Activated CD8-positive, alpha-beta memory T cell treated with anti-CD3 and anti-CD28 coated beads, Interleukin-2, amount 10 ng/mL, durations not matched to agents 7 days and 5 days (primary cell): ENCODE measurements at places on chromosomes 5 and 9.

DNA sequence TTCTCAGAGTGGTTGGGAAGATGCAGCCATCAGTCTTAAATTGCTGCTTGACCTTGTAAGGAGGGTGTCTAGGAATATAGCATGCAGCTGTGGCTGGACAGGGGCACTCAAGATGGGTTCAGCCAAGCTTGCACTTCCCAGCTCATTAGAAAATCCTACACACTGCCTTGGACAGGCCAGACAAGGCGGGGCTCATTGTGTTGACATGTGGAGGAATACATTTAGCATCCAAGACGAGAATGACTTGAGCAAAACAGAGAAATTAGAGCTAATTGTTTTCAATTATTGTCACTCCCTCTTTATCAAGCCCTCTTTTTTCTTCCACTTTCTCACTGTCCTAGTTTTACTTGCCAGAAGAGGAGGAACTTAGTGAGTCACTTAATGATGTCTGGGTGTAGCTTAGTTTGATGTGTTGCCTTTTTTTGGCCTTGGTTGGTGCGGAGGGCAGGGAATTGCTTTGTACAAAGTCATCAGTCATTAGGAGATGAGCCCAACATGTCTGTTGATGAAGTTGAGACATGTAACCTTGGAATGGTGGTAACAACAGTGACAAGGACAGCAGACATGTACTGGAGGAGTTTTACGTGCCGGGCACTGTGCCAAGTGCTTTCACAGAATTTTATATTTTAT, 1219.3 kb upstream of the WWC1 start:
- no peak overlapping the region for H3K4me3 ChIP-seq
- no peaks in the 10 kb centered on the region for H3K27me3 ChIP-seq

DNA sequence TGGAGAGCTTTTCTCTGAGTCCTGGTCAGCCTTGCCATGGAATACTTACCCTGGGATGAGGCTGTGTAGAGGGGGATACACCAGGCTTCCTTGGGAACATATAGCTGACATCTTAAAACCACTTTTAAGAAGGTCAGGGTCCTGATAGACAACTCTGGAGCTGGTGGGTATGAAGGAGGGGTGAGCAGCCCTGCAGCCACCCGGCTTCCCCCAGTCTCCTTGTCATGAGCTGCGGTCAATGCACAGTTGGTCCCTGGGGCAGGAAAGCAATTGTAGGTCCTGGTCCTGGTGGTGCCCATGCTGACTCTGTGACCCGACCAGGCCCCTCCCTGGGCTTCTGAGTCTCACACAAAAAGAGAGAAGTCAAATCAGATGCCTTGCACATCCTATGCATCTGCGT, 63.6 kb downstream of the MRPL36 start:
- H3K27me3 ChIP-seq = peaks cover 26% of the 10 kb centered on the region
- H3K4me1 ChIP-seq = no peaks in the 10 kb centered on the region
- no peak overlapping the region for H3K27ac ChIP-seq

DNA sequence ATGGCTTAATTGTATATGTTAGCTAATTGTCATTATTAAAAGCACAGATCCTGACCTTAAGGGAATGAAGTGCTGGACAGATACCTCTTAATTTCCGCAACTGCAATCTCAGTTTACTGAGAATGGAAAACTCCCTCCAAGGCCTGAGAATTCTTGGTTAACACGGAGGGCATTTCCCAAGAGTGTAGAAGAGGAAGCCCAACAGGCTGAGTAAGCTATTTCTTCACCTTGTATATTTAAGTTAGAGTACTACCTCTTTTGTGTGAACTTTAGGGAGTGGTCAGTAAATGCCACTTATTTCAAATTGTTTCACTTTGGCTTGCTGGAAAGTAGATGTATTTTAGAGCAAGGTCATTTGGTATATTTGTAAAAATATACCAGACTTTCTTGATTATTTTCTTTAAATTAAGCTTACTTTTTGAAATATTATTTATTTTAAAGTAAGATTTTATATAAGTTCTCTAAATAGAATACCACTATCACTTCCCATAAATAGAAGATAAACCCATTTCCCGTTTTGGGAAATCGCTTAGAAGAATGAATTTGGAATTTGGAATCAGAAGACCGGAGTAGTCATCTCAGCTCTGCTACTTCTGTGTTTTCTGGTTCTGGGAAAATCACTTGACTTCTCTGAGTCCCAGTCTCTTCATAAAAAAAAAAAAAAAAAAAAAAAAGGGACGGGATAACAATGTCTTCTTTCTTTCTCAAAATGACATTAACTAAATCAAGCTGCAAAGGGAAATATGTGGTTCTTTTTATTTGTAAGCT, 26.0 kb upstream of the C9orf72 start:
- no peak for DNase-seq
- H3K4me3 ChIP-seq = no peak overlapping the region
- no peak overlapping the region for H3K27ac ChIP-seq
- no peaks in the 10 kb centered on the region for H3K36me3 ChIP-seq
- H3K27me3 ChIP-seq = peaks cover 10% of the 10 kb centered on the region
- no peaks in the 10 kb centered on the region for H3K4me1 ChIP-seq

DNA sequence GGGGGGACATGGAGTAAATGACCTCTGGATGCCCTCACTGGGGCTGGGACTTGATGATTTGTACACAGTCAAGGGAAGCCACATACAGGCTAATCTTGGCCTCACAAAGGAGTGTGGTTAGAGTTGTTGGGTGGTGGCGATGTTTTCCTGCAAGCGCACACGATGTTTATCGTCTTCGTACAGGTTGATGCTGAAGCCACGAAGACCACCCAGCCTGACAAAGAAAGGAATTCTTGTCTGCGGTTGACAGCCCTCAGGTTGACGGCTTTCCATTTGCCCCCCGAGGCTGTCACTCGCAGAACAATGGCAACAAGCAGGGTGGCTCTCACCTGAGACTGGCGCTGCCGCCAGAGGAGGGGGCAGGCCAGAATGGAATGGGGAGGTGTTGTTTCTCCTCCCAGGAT, 14.1 kb upstream of the XPA start:
- DNase-seq = no peak
- H3K36me3 ChIP-seq = no peaks in the 10 kb centered on the region
- H3K27me3 ChIP-seq = peaks cover 30% of the 10 kb centered on the region
- H3K27ac ChIP-seq = no peak overlapping the region

- H3K4me1 ChIP-seq = no peaks in the 10 kb centered on the region
- no peak for DNase-seq
Measured at GRCh38 chr5:130966990-130967525, 198.0 kb downstream of the HINT1 start.

DNA sequence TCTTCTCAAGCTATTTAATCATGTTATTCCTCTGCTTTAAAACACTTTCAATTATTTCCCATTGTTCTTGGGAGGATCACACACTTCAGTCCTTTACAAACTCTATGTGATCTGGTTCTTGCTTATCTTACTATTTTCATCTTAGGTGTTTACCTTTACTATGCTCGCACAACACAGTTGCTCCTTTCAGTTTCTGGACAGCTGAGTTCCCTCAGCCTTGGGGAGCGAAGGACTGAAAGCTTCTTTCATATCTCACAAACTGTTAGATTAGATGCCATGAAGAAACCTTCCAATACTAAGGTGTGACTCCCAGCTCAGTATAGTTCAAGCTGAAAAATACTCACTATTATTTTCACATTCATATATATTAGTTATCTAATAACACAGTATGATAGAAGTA, 117.9 kb downstream of the CDC42SE2 start:
- H3K4me1 ChIP-seq = peaks cover 89% of the 10 kb centered on the region
- H3K36me3 ChIP-seq = peaks cover 36% of the 10 kb centered on the region
- peak overlapping the region; percentile 63 for H3K4me3 ChIP-seq
- H3K27ac ChIP-seq = peak overlapping the region; percentile 91
- no peak for DNase-seq
- no peaks in the 10 kb centered on the region for H3K27me3 ChIP-seq

GRCh38 chr5:65508978-65509377, 27.3 kb upstream of the ADAMTS6 start:
- H3K36me3 ChIP-seq = peaks cover 16% of the 10 kb centered on the region
- H3K27ac ChIP-seq = no peak overlapping the region
- no peaks in the 10 kb centered on the region for H3K27me3 ChIP-seq
- no peak for DNase-seq

DNA sequence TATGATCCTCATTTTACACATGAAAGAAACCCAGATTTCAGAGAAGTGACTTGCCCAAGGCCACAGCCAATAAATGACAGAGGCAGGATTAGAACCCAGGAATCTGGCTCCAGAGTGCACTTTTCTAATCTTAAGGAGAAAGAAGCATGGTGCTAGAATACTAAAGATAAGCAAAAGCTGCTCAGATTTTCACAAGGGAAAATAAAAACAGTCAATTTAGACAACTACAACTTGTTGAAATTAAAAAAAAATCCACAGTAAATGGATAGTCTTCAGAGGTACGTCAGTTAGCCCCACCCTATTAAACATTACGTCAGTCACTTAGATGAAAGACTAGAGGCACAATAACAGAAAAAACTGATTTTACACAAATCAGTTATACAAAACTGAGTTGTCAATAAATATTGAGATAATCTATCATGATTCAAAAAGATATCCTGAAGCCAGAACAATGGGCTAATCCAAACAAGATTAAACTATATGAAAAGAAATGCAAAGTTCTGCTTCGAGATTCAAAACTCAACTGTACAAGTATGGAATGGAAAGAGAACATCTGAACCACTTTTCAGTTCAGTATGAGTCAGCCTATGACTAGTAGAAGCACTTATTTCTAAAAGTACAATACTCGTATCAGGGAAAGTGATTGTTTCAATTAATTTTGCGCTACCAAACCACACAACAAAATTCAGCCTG, 9.3 kb downstream of the TMEM245 start:
- H3K27me3 ChIP-seq = no peaks in the 10 kb centered on the region
- H3K27ac ChIP-seq = peak overlapping the region; percentile 66
- peaks cover 57% of the 10 kb centered on the region for H3K4me1 ChIP-seq
- no peak for DNase-seq
- peak overlapping the region; percentile 6 for H3K4me3 ChIP-seq
- peaks cover 21% of the 10 kb centered on the region for H3K36me3 ChIP-seq

DNA sequence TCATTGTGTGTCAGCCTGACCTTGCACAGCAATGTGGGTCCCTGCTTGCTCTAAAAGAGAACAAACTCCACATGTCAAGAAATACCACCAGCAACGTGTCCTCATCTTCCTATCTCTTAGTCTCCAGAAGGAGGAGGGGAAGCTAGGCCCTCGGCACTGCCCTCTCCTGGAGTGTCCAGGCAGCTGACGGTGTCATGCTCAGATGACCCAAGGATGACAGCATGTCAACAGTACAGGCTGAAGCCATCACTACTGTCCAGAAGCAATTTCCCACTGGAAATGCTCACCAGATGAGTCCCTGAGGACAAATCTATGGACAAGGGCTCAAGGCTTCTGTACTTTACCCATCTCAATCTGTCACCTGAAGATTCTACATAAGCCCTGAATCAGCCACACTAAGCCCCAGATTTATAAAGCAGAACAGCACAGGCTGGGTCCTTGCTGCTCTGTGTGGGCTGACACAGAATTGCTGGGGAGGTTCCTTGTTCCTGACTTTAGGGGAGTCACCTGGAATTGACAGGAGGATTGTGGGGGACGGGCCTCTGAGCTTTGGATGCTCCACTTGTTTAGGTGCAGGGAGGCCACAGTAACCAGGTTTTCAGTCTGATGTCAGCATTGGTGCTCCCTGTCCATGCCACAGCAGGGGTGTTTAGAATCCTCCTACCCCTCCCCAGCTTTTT, 210.2 kb downstream of the DAB2IP start:
- H3K4me3 ChIP-seq = no peak overlapping the region
- H3K36me3 ChIP-seq = no peaks in the 10 kb centered on the region
- no peak overlapping the region for H3K27ac ChIP-seq
- no peaks in the 10 kb centered on the region for H3K4me1 ChIP-seq

GRCh38 chr5:172910828-172911627, 48.2 kb upstream of the RPL26L1 start:
- H3K4me3 ChIP-seq = no peak overlapping the region
- no peaks in the 10 kb centered on the region for H3K27me3 ChIP-seq
- H3K36me3 ChIP-seq = no peaks in the 10 kb centered on the region
- peaks cover 9% of the 10 kb centered on the region for H3K4me1 ChIP-seq
- no peak overlapping the region for H3K27ac ChIP-seq
- DNase-seq = no peak

DNA sequence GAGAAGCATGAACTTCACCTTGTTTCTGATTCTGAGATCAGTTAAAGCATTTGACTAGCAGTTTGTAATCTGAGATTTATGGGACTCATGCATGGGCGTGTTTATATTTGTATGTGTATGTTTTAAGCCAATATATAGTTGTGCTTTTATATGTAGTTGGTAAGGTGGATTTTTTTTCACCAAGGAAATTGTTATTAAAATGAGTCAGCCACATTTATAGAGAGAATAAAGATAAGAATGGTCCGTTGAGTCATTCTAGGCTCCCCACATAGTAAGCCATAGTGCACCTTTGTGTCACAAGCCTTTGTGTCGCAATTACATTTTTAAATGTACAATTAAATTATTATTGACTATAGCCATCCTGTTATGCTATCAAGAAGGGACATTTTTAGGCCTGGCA, 89.0 kb downstream of the NLN start:
- DNase-seq = no peak
- H3K4me3 ChIP-seq = no peak overlapping the region
- no peak overlapping the region for H3K27ac ChIP-seq
- peaks cover 42% of the 10 kb centered on the region for H3K36me3 ChIP-seq
- H3K27me3 ChIP-seq = no peaks in the 10 kb centered on the region

GRCh38 chr9:14783358-14783757, 60.8 kb upstream of the CER1 start:
- H3K4me1 ChIP-seq = no peaks in the 10 kb centered on the region
- no peak overlapping the region for H3K27ac ChIP-seq
- peaks cover 5% of the 10 kb centered on the region for H3K27me3 ChIP-seq
- no peak overlapping the region for H3K4me3 ChIP-seq

DNA sequence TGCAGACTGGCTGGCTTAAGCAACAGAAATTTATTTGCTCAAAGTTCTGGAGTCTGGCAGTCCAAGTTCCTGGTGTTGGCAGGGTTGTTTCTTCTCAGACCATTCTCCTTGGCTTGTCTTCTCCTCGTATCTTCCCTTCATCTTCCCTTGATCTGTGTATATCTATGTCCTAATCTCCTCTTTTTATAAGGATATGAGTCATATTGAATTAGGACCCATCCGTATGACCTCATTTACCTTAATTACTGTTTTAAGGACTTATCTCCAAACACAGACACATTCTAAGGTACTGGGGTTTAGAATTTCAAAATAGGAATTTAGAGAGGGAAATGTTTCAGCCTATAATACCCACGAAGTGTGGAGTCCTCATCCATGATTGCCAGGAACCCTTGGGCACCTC, 13.1 kb upstream of the LPAR1 start:
- no peaks in the 10 kb centered on the region for H3K27me3 ChIP-seq
- no peaks in the 10 kb centered on the region for H3K4me1 ChIP-seq
- H3K4me3 ChIP-seq = no peak overlapping the region

DNA sequence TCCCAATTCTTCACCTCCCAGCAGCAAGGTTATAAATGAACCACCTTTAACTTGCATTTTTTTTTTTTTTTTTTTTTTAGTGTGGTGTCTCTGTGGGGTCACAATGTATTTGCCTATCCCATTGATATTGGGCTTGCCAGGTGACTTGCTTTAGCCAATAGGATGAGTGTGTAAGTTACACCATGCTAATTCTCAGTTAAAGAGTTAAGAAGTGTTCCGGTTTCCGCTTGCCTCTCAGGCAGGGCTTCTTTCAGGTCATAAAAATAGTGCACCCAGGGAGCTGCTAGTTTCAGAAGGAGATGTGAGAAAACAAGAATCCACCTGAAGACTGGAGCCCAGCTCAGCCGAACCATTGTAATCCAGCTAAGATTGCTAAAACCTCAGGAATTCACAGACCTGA, 84.2 kb upstream of the PTPRD start:
- DNase-seq = no peak
- no peak overlapping the region for H3K27ac ChIP-seq
- no peaks in the 10 kb centered on the region for H3K36me3 ChIP-seq
- no peaks in the 10 kb centered on the region for H3K4me1 ChIP-seq

GRCh38 chr5:93569300-93570160, 11.5 kb downstream of the NR2F1-AS1 start:
- peaks cover 1% of the 10 kb centered on the region for H3K36me3 ChIP-seq
- H3K4me1 ChIP-seq = peaks cover 9% of the 10 kb centered on the region
- no peak for DNase-seq
- no peak overlapping the region for H3K4me3 ChIP-seq
- no peak overlapping the region for H3K27ac ChIP-seq
